ENCODE measurements at places on chromosomes 7 and 10.

DNA sequence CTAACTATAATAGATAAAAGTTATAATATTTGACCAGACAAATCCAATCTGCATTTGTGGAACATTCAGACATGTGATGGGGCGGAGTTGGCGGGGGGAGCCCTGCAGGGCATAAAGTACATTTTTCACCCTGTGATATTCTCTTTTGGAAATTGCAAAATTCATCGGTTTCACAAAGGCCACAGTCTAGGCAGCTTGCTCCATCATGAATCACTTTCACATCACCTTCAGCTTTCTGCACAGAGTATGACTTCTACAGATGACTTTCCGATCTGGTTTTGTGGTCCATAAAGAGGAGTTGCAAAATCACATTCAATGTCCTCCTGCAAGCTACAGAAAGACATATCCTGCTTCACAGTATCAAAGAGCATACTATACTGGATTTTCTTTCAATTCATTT is 51.4 kb upstream of the APBB1IP start:
- DNase-seq: no peak

DNA sequence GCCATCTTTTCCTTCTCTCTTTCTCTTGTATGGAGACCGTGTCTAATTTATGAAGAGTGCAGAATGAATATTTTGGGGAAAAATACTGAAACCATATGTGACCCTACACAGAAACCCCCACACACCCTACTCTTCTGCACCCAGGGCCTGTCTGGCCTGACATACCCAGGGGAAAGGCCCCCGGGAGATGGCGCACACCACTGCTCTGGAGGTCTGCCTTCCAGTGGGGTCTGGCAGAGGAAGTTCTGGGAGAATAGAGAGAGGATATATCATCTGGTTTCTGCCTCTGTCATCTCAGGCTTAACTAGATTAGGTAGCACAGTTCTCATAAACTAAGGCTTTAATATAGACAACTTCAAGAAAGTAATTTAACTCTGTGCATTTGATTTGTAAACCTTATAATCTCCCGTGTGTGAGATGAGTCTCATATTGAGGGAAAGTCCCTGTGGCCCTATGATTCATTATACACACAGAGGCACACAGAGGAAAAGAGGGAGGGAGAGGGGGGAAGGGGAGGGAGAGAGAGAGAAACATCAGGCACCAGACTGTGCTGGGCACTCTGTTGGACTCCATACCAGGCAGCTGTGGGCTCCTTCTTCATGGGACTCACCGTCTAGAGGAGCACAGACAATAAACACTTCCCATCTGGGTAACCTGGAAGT is 123.3 kb downstream of the AOAH start:
- DNase-seq: no peak

DNA sequence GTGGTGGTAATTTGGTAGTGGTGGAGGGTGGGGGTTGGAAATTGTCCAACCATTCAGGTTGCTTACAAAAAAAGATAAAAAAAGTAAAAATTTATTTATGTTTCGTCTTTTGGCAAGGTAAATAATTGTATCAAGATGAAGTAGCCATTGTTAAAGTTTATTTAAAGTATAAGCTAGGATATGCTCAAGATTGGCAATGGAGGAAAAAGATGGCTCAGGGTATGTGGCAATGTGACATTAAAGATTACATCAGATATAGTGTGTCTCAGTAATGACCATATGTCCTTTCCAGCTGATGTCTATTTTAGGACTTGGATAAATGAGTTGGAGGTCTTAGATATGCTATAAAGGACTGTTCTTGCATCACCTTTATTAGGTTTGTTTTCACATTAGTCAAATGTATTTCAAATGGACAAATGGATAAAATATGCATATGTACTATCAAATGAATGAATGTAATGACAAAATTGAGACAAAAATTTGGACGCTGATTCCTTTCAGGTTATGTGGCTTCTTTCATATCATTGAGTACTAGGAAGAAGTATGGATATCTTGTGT is 60.9 kb downstream of the ST7 start:
- DNase-seq: no peak

- DNase-seq: no peak
These were observed 5.3 kb upstream of the EBF3 start for GRCh38 chr10:129969184-129969910.

DNA sequence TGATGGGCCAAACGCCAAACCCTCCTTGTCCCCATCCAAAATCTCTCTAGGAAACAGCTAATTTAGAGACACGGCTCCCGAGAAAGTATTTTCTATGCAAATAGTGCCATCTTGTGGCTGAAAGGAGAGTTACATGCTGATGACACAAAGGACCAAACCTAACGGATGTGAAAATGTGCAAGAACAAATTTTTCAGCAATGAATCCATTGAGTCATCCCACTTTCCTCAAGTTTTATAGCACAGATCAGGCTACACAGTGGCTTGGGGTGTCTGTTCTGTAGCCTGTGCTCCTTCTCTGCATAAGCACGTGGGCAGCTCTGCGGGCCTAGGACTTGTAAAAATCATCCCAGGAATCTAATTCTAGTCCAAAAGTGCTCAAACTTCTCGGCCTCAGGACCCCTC is 154.8 kb upstream of the PRR15 start:
- DNase-seq: peak; percentile 55

- peak; percentile 56 for DNase-seq
These were observed 118.5 kb downstream of the VTI1A start for GRCh38 chr10:112565434-112566053.

DNA sequence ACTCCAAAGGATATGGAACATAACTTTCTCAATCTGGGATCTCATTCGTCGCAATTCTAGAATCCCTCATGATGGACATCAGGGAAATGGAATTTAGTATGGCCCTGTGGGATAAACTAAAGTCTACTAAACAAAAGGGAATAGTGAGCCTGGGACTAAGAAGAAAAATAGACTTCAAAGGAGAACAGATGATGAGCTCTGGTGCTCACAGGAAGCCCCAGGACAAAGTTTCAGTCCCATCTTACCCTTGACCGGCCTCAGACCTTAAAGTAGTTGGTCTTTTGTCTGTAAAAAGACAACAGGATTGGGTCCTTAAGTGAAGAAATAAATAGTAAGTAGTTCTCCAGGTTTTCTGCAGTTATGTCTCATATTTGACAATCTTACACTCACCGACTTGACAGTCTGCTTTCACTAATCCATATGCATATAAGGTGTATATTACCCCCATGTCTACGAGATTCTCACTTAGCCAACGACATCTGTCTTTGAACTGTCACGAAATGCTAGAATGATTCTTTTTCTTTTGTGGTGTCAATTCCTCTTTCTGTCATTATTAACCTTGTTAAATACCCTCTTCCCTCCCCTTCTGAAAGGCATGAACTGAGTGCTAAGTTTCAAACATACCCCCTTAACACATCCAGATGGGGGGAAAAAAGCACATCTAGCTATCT is 10.9 kb upstream of the IKZF1 start:
- DNase-seq: no peak

- no peak for DNase-seq
These were observed 33.7 kb downstream of the CTTNBP2 start for GRCh38 chr7:117839507-117839906.

DNA sequence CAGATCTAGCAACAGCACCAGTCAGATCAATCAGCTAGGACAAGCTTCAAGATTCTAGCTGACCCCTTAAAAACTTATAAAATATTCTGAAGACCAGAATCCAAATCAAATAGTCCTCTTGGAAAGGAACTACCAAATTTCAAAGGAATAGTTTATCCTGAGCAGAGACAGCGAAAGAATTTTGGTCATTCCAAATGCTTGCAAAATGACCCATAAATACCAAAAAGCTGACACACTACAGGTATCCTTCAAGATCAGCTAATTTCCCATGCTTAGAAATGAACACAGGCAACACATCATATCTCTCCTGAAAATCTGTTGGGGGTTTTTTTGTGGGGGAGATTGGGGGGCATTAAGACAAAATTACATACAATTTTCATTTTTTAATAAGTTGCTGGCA is 78.8 kb downstream of the PDSS1 start:
- no peak for DNase-seq

Data from PC-9 (cell line).